ENCODE measurements at places on chromosomes 3 and 15.
A peak's percentile ranks its signal among the peaks of the same experiment; 100 is the strongest.

- no peak for ATAC-seq
Observed at GRCh38 chr3:32200490-32200889, 38.0 kb upstream of the CMTM8 start.

DNA sequence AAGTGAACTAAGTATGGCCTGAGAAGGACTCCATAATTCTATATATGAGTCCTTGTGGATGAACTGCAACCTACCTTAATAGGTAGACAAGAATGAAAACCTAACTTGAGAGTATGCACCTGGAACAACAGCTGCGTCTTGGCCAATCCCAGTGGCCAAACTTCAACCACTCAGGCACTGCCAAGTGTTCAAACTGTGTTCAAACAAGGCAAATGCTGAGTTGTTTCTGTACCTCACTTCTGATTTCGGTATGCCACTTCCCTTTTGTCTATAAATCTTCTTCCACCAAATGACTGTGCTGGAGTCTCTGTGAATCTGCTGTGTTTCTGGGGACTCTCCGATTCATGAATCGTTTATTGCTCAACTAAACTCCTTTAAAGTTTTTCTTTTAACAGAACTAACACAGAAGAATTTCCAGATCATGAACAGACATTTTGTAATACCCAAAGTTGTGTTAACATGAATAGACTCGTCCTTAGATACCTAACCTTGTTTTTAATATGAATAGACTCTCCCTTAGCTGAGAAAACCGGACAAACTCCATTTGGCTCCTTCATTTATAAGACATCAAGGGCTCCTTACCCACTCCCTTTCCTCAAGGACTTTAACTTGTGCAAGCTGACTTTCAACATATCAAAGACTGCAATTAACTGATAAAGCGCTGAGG is 4.1 kb downstream of the ZNF717 start:
- ATAC-seq: no peak

DNA sequence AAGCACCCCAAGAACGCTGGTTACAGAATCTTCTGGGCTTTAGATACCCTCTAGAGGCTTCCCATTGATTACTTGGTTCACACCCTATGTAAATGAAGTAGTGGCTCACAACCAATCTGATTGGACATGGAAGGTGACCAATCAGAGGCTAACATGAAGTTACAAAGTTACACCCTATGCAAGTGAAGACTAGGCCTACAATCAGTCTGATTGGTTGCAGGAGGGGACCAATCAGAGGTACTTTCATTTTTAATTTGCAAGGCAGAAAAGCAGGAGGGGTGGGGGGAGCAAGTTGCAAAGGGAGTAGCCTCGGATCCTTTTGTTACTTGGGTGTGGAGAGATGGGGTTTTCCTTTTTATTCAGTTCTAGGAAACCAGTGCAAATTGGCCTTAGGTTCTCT is 11.1 kb upstream of the RTP2 start:
- peak; percentile 91 for ATAC-seq

- peak; percentile 94 for ATAC-seq
Observed at GRCh38 chr3:188323067-188323842, 169.3 kb downstream of the LPP start.

All from activated T-helper 17 cell treated with anti-CD3 and anti-CD28 coated beads, Interleukin-2, amount 50 U/mL, for 72 hours (primary cell).